ENCODE measurements at places on chromosomes 7 and 10.

- no peak for DNase-seq
Observed at GRCh38 chr7:54944179-54944578, 74.6 kb upstream of the EGFR start.

- DNase-seq = no peak
Observed at GRCh38 chr10:69845574-69846292, 44.0 kb downstream of the COL13A1 start.

DNA sequence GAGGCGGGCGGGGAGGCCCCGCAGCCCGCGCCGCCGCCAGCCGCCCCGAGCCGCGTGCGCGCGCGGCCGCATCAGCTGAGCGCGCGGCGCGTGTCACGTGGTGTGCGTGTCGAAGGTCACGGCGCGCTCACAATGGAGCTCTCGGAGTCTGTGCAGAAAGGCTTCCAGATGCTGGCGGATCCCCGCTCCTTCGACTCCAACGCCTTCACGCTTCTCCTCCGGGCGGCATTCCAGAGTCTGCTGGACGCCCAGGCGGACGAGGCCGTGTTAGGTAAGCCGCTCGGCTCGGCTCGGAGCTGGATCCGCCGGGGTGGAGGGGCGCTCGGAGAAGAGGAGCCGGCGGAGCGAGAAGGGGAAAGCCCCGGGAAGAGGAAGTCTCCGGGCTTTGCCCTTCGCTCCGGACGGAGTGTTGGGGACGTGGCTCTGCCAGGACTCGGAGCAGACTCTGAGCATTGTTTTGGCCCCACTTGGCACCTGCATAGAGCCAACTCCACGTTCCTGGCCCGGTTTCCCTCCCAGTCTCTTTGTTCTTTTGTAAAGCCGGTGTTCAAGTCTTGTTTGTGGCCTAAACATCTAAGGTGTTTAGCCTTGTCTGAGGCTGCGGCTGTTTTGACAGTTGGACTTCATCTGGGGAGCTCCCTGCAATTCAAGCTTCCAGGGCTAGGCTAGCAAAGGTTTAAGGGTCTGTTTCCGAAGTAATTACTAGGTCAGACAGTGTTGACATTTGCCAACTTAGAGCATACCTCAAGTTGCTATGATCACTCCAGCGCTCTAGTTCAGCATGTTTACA, at the start of gene COMMD3:
COMMD3 (plus strand) TSS at position 103 of the 790 bp plus-strand sequence; CDS start at position 133, 30 bp downstream.
- peak; percentile 88 for DNase-seq

DNA sequence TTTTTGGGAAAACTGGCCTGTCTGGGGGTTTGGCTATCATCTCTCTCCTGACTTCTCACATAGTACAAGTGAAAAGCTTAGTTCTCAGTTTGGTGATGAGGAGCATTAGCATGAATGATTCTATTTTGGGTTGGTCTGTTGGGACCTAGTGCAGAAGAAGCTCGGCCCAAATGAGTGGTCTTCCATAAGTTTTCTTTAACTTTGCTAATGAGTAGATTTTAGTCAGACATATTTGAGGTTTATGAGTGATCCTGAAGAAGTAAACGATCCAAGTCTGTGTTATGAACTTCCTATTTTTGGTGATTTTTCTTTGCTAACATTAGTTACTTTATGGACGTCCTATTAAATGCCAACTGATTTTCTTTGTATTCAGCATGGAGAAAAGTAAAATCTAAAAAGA, 51.7 kb upstream of the CALD1 start:
- DNase-seq = no peak

DNA sequence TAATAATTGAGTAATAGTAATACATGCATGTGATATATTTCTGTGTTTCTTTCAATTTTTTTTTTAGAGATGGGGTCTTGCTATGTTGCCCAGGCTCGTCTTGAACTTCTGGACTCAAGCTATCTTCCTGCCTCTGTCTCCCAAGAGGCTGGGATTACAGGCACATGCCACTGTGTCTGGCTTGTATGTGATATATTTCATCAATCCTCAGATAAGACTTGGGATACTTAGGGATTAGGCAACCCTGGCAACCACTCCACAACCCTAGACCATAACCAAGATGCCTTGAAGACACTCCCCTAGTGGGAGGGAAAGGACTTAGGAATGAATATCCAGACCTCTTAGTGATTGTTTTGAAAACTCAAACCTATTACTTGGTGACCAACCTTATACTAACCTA, 154.8 kb downstream of the CCDC3 start:
- DNase-seq = no peak

GRCh38 chr10:131963811-131964210, 17.9 kb downstream of the BNIP3 start:
- no peak for DNase-seq

GRCh38 chr10:31170636-31171035, 139.0 kb upstream of the ZNF438 start:
- no peak for DNase-seq

GRCh38 chr10:30784897-30785605, 155.5 kb upstream of the LYZL2 start:
- peak; percentile 70 for DNase-seq

GRCh38 chr7:3859431-3859830, 558.4 kb downstream of the SDK1 start:
- no peak for DNase-seq

GRCh38 chr7:603152-603951, 83.7 kb upstream of the PDGFA start:
- DNase-seq = no peak

DNA sequence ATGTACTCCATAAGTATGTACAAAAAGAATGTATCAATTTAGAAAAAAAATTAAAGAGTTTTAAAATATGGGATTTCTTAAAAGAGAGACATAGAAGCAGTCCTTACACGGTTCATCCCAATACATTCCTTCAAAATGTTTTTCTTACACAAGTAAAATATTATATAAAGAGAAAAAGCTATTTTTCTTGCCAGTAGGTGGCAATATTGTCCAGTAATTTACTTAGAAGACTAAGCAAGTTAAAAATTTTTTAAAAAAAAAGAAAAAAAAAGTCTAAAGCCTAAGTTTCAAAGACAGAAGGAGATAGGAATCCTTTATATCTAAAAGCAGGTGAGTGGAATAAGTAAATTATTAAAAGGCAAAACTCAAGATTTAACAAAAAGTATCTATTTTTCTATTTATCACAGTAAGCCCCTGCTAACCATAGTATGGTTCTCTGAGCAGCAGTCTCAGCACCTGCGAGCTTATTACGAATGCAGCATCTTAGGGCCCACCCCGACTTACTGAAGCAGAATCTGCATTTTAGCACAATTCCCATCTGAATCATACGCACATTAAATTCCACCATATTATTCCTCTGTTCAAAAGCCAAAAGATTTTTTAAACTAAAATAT, 240.6 kb downstream of the DGKI start:
- DNase-seq = no peak

DNA sequence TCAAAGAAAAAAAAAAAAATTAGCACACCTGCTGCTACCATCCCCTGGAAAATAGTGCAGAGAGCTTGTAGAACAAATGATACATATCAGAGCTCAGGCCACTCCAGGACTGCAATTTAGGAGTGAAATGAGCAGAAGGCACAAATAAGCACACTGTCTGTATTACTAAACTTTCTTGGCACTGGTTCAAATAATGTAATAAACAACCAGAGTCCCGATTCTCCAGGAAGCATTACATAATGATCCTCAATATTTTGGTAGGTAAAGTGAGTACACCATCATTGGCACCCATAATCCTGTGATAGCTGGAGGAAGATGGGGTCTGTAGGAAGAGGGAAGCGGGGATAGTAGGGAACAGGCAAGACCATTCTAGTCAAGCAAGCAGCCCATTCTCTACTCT, 74.3 kb downstream of the SVOPL start:
- DNase-seq = no peak

- no peak for DNase-seq
Observed at GRCh38 chr7:66664590-66665293, 36.1 kb downstream of the KCTD7 start.

- no peak for DNase-seq
Observed at GRCh38 chr10:17003651-17004286, 125.8 kb downstream of the CUBN start.

GRCh38 chr7:114900127-114900526, 21.8 kb upstream of the MDFIC start:
- DNase-seq = no peak

- no peak for DNase-seq
Observed at GRCh38 chr7:16344927-16345326, 76.4 kb downstream of the CRPPA start.

DNA sequence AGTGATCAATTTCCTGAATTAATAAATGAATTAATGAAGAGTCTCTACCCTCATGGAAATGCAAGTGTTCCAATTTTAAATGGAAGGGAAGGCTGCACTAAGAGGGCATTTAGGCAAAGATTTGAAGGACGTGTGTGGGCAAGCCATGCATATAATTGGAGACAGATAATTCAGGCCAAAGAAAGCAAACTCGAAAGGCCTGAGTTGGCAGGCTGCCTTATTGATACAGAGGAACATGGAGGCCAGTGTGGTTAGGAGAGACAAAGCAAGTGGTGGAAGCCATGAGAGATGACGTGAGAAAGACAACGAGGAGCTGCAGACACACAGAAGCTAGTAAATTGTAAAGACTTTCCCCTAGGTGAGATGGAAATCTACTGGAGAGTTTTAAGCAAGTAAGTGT, 15.4 kb upstream of the PCLO start:
- no peak for DNase-seq

DNA sequence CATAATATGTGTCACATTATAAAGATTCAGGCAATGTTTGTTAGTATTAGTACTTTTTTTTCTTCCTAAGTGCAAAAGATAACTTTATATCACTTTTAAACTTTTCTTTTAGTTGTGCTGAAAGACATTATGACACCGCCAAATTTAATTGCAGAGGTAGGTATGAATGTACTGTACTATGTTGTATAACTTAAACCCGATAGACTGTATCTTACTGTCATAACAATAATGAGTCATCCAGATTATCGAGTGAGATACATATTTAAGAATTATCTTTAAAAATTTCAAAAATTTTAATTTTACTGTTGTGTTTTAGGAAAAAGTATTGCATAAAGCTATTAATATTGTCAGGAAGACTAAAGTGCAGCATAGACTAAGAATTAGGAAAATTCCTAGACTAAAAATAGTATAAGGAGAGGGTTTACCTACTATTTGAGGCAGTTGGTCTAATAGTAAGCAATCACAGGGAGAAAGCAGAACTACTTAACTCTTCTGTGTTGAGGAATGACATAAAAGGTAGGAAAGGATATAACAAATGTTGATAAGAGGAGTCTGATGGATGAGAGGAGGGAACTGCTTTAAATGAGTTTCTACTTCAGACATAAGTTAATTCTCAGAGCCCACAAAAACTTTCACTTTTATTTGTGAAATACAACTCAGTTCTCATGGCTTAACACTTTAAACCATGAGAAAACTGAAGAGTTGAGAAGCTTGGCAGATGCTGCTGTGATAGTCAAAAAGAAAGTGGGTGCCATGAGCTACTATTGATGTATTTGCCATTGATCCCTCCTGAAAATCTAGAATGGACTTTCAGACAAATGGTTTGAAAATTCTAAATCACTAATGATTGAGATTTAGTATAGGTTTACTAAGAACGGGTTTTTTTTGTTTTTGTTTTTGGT, 67.8 kb downstream of the PTEN start:
- peak; percentile 10 for DNase-seq

DNA sequence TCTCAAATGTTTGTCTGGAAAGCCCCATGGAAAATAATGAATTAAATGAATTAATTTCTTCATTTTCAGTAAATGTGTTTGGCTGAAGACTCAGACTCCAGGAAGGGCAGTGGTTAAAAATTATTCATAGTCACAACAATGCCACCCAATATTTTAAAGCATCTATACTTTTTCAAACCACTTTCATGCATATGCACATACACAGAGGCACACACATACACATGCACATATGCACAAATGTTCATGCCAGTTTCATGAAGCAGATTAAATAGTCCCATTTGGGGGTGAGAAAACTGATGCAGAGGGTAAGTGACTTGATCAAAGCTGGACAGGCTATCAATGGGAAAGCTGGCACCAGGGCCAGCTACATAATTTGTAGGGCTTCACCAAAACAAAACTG, 1.4 kb upstream of the PLA2G12B start:
- no peak for DNase-seq

DNA sequence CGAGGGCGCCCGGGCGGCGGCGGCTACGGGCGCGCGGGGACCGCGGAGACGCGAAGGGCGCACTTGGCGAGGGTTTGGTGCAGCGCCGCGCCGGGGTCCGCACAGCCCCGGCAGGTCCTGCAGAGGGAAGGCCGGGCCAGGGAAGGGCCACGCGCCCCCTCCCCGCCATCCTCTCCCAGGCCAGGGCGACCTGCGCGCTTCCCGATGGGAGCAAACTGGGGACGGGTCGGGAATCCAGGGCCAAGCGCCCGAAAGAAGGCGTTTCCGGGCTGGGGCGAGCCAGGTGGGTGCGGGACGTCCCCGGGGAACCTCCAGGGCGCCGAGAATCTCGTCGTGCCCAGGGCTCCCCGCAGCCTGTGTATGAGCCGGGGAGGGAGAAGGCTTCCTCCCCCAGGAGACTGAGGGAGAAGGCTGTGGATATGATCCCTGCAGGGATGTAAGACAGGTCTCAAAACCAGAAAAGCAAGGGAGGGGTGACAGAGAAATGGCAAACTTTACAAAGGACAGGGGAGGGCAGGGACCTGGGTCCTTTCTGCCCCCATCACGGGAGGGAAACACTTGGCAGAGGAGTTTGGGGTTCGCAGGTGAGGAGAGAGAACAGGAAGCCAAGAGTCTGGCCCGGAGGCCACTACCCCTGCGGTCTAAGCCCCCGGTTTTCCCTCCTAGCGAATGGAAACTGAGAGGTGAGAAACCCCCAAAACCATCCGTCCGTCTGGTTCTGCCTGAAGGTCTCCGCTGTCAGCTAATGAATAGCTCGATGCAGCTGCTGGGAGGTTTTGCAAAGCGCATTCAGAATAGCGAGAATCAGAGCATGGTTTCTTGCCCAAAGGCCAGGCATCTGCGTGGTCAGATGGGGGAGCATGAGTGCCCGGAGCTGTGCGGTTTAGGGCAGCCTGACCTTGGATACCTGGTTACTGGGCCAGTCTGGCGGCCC, 674 bp downstream of the AMZ1 start:
- DNase-seq = peak; percentile 84

DNA sequence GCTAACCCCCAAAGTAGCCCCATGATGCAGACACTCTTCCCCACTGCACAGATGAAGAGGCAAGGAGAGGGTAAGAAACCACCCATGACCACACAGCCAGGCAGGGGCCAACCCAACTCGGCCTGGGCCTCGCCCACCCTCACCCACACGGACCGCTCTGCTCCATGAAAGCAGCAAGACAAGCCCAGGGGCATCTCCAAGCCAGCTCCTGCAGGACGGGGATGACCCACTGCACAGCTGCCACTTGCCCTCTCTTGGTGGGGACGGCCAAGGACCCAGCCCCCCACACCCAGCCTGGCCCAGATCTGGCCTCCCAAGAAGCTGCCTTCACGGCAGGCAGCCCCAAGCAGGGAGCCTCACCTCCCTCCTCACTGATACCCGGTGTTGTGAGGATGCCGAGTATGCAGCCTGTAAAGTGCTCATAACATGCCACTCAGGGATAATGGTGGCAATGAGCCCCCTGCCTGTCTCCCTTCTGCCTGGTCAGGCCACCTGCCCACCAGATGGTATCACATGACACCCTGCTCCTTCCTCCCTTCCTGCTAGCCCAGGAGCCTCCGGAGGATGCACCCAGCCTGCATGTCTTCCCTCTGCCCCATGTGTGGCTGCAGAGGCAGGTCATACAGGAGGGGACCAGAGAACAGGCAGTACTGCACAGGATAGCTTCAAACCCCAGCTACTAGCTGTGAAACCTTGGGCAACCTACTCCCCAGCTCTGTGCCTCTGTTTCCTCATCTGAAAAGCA, 23.3 kb downstream of the OGDHL start:
- DNase-seq = no peak
